ENCODE measurements at places on chromosomes 7 and 10. TPM values are rescaled to one million over a fixed set of nuclear protein-coding genes. Genes with fewer than 3 reads are reported as not detected.

Gene FANK1
- total RNA-seq, result 3.0 TPM

Gene FAM53B
- 12.8 TPM for total RNA-seq

Gene ZNF862
- total RNA-seq, result 1.5 TPM

Gene IKZF1
- not detected for total RNA-seq
